Suppressor macrophage (primary cell): ENCODE measurements at places on chromosomes 16 and 17.

DNA sequence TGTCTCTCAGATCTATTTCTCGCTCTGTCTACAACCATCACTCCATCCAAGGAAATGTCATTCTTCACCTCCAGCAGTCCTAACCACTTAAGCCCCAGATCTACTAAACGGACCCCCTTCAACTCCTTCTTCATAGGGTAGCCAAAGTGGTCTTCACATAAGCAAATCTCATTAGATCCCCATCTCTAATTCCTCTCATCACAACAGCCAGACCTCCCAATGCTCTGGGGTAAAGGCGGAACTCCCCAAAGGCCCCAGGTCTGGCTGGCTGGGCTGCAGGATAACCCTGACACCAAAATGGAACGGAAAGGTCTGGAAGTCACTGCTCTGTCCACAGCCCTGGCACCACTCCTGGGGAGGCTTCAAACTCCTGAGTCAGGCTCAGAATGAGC lies 11.1 kb downstream of the ST3GAL2 start:
- no peak for DNase-seq

- no peak for DNase-seq
These were observed 65.7 kb downstream of the LITAF start for GRCh38 chr16:11521055-11521454.

- no peak for DNase-seq
These were observed 155.4 kb upstream of the FOXF1 start for GRCh38 chr16:86354641-86355513.

DNA sequence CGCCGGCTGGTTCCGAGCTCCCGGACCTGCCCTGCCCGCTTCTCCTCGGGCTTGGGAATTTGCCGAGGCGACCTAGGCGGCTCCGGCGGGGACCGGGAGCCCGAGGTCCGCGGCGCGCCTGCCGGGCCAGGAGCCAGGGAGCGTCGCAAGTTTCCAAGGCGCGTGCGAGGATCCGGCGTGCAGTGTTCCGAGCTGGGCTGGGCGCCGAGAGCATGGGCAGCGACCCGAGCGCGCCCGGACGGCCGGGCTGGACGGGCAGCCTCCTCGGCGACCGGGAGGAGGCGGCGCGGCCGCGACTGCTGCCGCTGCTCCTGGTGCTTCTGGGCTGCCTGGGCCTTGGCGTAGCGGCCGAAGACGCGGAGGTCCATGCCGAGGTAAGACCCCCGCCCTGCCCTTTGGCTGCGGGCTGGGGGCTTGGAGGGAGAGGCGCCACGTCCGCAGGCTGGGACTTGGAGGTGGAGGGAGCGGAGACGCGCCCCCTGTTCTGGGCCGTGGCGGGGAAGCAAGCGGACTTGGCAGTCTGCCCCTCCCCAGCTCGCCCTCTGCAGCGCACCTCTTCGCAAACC lies 668 bp downstream of the MMP15 start:
- DNase-seq: peak; percentile 74

- no peak for DNase-seq
These were observed 155.4 kb downstream of the CLEC16A start for GRCh38 chr16:11099672-11100205.

GRCh38 chr16:16172991-16173390 lies 50.3 kb downstream of the ABCC6 start:
- DNase-seq: no peak
